ENCODE measurements at places on chromosomes 5 and 9.

DNA sequence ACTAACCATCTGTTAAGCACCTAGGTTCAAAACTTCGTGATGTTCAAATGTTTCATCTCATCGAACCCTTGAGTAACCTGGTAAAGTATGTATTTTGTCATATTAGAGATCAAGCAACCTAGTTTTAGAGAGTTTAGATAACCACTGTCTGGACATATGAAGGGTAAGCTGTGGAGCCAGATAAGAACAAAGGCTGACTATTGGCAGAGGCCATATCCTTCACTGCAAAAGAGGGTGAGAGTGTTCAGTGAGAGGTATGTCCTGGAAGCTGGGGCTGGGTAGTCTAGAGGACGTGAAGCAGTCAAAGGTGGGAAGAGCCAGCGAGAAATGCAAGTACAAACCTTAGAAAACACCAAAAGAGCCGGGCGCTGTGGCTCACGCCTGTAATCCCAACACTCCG is 573.1 kb upstream of the KLF4 start:
- DNase-seq: no peak

DNA sequence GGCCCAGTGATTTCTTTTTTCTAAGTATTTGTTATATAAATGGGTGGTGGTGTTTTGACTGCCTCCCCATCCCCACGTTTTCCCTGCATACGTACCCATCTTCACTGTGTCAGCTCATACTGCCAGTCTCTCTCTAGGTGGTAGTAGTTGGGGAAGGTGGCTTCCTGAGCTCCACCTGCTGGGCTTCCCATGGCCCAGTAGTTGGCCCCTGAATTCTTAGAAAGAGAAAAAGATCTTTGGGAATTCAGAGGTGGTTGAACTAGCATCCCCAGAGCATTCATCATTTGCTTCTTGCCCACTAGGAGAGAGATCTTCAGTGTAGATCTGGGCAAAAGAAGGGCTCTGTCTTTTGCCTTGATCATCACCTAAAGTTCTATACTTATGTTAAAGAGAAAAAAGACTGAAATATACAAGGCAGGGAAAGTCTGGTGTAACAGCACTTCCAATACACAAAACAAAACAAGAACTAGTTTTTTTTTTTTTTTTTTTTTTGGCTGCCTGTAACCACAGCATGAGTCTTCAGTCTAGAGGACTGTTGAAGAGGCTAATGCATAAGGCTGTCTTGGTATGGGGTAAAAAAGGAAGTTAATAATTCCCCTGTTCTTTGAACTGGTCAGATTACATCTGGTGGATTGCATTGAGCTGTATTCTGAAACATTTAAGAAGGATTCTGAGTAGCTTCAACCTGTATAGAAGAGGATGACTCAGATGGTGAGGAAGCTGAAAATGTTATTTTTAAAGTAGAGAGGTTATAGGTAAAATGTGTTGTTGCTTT is 128.7 kb downstream of the ATG10 start:
- DNase-seq: no peak

GRCh38 chr9:130680836-130681768 is 12.5 kb upstream of the EXOSC2 start:
- DNase-seq: peak; percentile 90

- DNase-seq: no peak
Observed at GRCh38 chr5:139652788-139653241, 4.7 kb downstream of the CXXC5 start.

DNA sequence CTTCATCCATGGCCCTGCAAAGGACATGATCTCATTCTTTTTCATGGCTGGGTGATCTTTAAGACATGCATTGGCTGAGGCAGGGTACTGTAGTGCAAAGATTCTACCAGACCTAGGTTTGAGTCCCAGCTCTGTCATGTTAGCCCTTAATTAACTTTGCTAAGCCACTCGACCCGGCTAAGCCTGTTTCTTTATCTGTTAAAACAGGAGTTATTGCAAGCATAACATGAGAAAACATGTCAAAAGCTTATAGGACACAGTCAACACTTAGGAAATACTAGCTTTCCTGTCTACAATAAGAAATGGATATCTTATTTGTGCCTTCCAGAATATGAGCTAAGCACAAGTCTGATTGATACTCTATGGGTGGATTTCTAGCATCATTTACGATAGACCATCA is 92.6 kb downstream of the RASEF start:
- DNase-seq: no peak

GRCh38 chr9:69297300-69297980 is 27.6 kb upstream of the ENTREP1 start:
- DNase-seq: no peak

GRCh38 chr9:14006386-14007187 is 307.4 kb downstream of the NFIB start:
- no peak for DNase-seq

GRCh38 chr9:121743441-121744001 is 92.1 kb downstream of the DAB2IP start:
- DNase-seq: no peak

DNA sequence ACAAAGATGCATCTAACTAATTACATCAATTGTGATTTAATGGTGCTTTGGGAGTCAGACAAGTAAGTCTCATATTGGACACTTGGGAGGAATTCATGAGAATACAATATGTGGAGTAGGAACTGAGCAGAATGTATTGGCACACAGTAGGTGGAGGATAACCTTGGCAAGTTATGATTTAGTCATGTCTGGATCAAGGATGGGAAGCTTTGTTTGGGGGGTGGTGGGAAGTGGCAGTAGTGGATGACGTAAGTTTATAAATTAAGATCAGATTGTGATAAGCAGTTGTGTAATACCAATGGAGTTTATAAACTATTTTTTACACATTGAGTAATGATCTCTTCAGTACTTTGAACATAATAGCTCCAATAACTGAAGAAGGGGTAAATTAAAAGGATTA is 67.0 kb downstream of the SGCD start:
- no peak for DNase-seq

DNA sequence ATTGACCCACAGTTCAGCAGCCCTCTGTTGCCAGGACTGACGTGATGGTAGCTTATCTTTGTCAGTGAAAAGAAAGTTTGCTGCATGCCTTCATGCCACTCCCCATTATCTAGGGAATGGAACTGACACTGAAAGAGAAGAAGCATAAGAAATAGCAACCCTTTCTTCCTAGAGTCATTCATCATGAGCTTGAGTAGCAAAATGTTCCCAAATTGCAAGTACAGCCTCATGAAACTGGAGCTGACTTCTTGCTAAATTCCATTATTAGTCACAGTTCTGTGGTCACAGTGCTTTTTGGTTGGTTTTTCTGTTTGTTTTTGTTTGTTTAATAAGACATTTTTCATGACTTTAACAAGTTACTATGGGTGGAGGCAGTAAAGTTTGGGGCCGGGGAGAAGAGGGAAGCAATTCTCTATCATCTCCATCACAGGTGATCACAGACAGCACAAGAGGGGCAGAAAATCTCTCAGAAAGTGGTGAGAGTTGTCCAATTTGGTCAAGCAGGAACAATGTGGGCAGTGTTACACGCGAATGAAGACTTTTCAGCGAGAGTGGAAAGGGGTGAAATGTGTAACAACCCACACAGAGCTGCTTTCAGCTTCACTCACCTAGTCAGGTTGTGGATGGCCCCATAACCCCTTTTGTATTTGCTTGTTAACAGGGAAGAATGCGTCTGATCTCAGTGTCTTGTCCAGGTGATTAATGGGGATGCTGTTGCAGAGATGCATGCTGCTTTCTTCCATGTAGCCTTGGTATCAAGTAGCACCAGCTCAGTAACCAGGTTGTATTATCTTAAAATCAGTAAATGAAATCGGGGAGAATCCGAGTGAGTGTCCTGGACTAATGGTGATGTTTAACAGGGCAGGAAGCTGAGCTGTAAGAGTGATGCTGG is 440.4 kb downstream of the DMRT2 start:
- no peak for DNase-seq

GRCh38 chr5:65468633-65469032 is 13.1 kb downstream of the ADAMTS6 start:
- DNase-seq: no peak

DNA sequence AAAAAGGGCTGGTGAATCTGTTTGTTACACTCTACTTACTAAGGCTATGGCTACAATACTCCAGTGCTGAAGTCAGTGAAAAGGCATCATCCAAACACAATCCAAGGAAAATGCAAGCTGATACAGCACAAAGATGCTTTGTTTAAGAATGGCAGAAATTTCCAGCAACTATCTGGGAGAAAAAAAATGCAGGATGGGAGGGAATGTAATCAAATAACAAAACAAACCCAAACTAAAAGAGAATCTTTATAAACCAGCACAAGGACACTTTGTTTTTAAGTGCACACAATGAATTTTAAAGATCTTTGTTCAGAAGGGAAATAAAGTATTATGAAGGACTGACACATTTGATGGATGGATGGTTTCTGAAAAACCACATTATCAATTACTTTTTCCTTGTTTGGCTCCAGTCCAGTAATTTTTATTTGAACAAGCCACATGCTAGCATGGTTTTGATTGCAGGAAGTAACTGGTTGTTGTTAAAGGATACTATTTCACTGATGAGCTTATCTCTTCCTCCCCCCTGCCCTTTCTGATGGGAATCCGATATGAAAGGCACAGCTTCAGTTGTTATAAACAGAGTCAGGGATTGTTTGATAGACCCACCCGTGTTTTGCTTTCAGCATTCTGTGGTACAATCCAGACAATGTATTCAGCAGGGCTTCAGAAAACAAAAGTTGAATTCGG is 12.1 kb upstream of the TLE4 start:
- DNase-seq: no peak

DNA sequence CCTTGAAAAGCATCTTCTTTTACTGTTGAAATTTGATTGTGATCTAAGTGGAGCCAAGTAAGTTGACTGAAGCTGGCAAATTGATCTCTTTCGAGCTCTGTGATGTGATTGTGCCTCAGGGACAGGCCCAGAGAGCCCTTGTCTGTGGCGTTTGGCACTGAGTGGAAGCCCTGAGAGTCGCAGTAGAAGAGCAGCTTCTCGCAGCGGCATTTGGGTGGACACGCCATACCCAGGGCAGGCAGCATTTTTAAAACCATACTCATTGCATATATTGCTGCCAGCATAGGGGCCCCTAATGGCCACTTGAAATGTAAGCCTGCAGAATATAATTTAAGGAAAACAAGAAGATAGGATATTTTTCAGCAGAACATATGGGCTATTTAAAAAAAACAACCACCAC is 894 bp downstream of the LRRTM2 start:
- no peak for DNase-seq

DNA sequence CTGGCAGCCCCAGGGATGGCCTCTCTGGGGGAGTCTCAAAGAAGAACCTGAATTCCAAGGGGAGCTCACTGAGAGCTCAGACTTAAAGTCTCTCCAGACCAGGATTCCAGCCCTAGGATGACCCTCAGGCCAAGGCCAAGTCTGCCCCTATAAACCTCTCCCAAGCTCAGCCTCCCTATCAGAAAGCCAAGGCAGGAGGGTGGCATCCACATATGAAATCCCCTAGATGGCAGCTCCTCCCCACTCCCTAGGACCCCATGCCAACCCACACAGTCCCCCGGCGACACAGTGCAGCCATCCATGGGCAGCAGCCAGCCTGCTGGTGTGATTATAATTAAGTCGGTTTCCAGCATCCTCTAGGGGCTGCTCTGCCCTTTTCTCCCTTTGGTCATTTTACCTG is 269.9 kb downstream of the CDK5RAP2 start:
- DNase-seq: no peak

GRCh38 chr9:115837618-115838017 is 316.0 kb upstream of the PAPPA start:
- DNase-seq: no peak

DNA sequence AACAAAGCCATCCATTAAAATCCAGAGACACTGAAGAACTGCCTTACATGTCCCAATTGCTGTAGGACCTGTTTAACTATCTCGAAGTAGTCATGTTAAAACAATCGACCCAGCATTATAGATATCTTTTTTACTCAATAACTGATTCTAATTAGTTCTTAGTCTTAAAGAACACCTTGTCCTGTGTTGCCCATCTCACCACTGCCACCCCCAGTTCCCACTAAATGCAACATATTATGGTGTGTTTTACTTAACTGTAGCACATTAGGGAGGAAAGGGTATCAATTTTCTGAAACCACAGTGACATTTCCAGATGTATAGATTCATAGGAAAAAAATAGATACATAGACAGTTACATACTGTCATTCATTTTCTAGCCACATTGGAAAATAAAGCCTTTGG is 221.2 kb downstream of the MEF2C start:
- DNase-seq: no peak

DNA sequence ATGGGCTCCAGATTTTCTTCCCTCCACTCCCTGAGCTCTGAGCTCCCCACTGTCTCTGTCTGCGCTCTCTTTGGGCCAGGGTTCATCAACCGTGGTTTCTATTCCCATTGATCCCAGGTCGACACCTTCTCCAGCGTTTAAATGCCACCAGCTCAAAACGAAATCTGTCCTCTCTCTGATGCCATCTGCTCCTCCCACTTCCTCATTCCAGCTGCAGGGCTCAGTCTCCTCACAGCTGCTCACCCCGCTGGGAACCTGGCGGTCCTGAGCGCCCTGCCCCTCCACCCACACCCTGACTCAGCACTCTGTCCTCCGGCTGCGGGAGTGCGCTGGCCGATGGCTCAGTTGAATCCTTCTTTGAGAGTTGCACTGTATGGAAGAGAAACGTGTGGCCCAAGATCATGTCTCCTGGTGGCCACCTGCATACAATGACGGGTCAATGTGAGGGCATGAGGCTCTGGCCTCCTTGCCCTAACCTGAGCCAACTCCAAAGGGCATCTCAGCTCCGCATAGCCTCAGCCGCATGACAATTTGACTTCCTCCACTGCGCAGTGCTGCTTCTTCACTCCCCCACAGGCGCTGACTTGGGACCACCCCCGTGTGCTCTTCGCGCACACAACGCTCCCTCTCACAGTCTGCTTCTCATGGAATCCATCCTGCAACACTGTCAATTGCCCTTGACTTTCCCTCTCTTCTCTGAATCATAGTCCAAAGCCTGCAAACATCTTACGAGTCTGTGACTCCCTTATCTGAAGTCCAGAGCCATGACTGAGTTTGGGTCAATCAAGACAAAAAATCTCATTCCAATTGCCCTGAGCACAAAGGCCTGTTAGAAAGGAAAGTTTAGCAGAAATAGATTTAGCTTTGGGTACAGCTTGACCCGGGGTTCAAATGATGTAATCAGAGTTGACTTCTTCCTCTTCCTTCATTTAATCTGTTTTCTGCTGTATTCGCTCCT is 82.4 kb downstream of the PTCH1 start:
- peak; percentile 10 for DNase-seq

- no peak for DNase-seq
Observed at GRCh38 chr9:121439016-121439415, 60.6 kb downstream of the GGTA1 start.

DNA sequence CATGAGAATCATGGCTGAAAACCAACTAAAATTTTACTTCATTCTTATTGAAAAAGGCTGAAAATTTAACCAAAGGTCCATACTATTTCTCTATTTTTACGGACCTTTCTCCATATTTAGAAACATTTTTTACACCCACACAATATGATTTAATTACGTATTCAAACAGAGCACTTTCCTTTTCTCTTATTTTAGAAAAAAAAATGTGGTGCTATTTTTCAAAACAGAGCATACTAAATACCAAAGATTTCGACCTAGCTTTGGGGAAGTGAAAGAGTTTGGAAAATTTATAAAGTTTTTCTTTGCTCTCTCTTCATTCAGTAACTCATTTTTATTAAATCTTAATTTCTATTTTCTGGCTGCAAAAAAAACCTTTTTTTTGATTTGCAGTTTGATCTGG is 38.1 kb downstream of the RNF145 start:
- DNase-seq: no peak

Data from HL-60 (cell line).